Gastroesophageal sphincter (tissue), 4 donors: ENCODE measurements at places on chromosomes 4 and X. TPM values are rescaled to one million over a fixed set of nuclear protein-coding genes. Genes with fewer than 3 reads are reported as not detected.

- no peak overlapping the region for H3K27ac ChIP-seq
- H3K36me3 ChIP-seq, result no peaks in the 10 kb centered on the region
- peaks cover 12% of the 10 kb centered on the region for H3K27me3 ChIP-seq
- no peaks in the 10 kb centered on the region for H3K4me1 ChIP-seq
- H3K4me3 ChIP-seq, result no peak overlapping the region
Observed at GRCh38 chr4:1614049-1614448, 70.1 kb downstream of the FAM53A start.

DNA sequence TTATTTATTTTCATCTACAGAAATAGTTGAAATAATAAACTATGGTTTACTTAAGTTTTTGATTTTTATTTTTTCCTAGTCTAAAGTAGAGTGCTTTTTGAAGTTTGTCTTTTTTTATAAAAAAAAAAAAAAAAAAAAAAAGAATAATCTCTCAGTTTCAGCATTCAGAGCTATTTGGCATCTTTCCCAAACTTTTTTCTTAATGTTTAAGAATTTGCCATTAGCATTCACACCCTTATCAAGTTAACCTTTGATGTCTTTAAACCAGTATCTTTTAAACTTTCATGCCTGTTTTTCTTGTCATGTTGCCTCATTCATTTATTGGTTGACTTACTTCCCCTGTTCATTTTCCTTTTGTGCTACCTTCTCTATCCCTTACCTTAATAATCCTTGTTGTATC lies 60.9 kb upstream of the FHDC1 start:
- no peak overlapping the region for H3K4me3 ChIP-seq
- ATAC-seq, result no peak
- no peak overlapping the region for H3K27ac ChIP-seq
- peaks cover 2% of the 10 kb centered on the region for H3K36me3 ChIP-seq

ANKRD50 gene
- total RNA-seq, result 15.5 TPM

TMSB4X gene
- 2,260 TPM for total RNA-seq

PRSS12 gene
- total RNA-seq, result 1.7 TPM

TMLHE gene
- 29.9 TPM for total RNA-seq
